Ureter (tissue), 1 donor: ENCODE measurements at places on chromosomes 7 and 10. TPM values are rescaled to one million over a fixed set of nuclear protein-coding genes. Genes with fewer than 3 reads are reported as not detected.
A peak's percentile ranks its signal among the peaks of the same experiment; 100 is the strongest.

The CFTR gene
- 1.9 TPM for total RNA-seq

GRCh38 chr7:91265693-91266066 lies 1.4 kb downstream of the FZD1 start:
- no peak for DNase-seq

GRCh38 chr10:114304017-114304570 lies 65.0 kb downstream of the VWA2 start:
- DNase-seq, result peak; percentile 91

GRCh38 chr7:66899552-66900280 lies 21.3 kb upstream of the TMEM248 start:
- no peak for DNase-seq

- DNase-seq, result no peak
Observed at GRCh38 chr7:55192723-55193122, 172.4 kb upstream of the LANCL2 start.

DNA sequence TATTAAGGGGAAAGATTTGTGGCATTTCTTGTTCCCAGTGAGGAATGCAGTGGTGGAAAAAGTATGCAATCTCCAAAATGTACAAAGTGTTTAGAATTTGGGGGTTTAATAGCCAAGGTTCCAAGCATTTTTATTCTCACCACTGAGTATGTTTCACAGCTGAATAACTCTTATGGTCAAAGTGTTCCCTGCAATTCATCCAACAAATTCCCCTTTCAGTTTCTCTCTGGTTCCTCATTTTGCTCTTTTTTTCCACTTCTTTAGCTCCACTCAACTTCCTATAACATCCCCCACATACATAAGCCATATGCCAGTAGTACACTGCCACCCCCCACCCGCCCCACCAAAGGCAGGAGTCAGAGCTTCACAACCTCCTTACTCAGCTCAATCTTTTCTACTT lies 4.6 kb downstream of the HECW1 start:
- DNase-seq, result no peak
